Osteocyte (in vitro differentiated cells): ENCODE measurements at places on chromosomes 1 and 21. TPM values are rescaled to one million over a fixed set of nuclear protein-coding genes. Genes with fewer than 3 reads are reported as not detected.
A peak's percentile ranks its signal among the peaks of the same experiment; 100 is the strongest.

- no peak for DNase-seq
Measured at GRCh38 chr1:110449661-110450651, 993 bp upstream of the PROK1 start.

DNA sequence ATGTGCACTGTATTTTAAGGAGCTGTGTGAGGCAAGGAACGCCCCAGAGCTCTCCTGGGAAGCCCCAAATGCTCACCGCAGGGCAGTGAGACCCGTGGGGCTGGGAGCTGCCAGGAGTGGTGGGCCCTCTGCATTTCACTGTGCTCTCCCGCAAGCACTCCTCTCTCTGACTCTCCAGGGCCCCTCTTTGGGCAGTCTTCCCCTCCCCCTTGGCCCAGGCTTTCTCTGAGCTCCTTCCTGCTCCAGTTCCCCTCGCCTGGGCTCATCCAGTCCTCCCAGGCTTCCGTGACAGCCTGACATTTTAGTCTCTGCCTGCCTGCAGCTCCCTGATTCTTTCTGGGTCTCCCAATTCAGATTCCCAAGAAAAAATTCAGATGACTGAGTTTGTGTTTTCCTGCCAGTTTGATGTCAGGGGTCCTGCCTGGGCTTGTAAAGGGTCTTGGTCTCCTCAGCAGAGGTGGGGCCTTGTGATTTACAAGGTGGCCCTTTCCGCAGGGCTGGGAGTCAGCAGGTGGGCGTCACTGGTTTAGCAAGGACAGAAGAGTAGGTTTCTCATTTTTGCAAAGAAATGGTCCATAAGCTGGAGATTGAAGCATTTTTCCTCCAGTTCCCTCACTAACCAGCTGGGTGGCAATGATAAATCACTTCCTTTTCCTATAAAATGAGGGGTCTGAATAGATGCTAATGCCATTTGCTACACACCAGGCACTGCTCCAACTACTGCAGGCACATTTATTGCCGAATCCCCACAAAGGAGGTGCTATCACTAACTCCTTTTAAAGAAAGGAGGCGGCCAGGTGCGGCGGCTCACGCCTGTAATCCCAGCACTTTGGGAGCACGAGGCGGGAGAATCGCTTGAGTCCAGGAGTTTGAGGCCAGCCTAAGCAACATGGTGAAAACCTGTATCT, 1.9 kb upstream of the CA6 start:
- no peak for DNase-seq

DNA sequence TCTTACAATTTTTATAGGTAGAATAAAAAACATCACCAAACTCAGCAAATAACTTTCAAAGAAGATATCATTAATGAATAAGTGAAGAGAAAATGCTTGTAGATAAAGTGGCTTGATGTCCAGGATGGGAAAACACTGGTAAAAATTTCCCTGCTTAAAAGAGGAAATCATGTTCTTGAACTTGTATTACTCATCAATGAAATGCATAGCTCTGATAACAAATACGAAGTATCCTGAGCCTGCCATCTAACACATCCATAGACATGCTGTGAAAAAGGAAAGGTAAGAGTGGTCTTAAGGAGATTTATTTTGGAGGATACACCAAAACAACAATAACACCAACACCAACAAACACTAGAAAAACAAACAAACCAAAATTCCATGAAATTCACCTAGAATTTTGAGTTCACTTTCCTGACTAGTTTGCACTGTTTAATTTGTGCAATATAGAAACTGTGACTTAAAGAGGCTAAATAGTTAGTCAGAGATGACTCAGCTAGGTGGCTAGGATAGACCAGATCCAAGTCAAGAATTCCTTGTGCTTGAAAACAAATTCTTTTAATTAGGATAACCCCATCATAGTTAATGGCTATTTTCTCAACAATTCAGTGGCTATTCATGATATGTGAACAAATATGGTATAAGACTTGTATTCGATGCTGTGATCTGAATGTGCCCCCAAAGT, 179.8 kb upstream of the KCNK2 start:
- DNase-seq: no peak

The LCE2B gene
- not detected in 2 replicates for total RNA-seq

DNA sequence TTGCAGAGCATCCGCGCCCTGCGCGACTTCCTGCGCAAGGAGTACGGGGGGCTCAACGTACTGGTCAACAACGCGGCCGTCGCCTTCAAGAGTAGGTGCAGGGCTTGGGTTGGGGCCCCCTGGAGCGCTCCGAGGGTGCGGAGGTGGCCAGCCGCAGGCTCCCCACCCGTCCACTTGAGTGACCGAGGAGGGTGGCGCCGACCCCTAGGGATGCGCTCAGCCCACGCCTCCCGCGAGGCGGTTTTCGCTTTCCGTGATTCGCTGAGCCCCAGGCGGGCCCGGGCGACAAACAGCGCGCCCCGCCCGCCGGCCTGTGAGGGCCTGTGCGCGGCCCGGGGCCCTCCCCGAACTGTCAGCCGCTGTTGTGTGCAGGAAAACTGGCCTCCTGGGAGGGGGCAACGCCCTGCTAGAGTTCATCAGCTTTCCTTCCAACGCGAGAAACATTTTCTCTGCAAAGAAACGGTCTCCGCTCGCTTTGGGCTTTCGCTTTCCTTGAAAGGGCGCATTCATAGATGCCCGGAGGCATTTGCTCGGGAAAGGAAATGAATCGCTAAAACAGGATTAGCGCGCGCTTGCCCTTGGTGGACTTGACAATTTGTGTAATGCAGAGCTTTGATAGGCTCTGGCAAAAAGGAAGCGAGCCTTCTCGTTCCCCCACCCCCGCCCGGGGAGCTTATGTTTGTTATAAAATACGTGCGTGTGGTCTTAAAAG, 668 bp downstream of the CBR3 start:
- peak; percentile 86 for DNase-seq

DNA sequence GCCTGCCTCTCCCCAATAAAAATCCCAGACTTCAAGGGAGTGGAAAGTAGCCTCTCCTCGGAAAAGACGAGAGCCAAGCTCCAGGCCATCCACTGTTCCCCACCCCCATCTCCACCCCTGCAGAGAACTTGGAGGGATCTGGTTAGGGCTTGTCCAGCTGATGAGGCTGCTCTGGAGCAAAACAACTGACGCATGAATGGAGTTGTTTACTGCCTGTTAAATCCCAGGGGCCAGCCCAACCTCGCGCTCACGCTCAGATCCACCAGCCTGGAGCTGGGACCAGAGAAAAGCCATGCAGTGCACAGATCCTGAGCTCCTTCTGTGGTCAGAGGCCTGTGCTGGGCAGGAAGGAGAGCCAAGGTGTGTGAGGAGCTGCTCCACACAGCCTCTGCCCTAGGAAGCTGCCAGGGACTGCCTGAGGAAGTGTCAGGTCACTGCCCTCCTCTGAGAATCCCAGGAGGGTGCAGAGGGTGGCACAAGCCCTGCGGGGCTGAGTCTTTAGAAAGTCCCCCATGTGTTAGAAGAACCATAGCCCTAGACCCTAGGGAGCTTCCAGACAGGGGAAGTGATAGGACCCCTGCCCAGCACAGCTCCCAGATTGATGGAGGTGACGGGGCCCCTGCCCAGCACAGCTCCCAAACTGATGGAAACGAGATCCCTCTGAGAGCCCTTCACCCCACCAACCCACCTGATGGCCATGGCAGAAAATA, 109.0 kb upstream of the IPO9 start:
- no peak for DNase-seq

The MECR gene
- total RNA-seq: 20.5 and 22.5 TPM in 2 replicates

- DNase-seq: no peak
Measured at GRCh38 chr21:20010691-20011200, 987.5 kb upstream of the NCAM2 start.

DNA sequence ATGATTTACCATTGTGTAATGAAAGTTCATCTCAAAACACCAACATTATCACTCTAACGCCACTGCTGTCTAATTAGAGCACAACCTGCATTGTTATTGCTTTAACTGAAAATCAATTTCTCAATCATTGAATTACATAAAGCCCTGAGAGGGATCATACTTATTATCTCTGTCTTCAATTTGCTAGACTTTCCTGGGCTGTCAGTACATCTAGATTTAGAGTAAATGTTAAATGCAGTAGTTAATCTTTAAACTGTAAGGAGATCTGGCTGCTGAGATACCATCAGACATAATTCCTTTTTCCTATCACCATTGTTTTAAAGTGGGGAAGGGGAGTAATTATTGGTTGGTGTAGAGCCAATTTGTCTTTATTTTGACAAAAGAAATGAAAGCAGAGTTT, 1995.1 kb downstream of the MRPL39 start:
- DNase-seq: no peak

DNA sequence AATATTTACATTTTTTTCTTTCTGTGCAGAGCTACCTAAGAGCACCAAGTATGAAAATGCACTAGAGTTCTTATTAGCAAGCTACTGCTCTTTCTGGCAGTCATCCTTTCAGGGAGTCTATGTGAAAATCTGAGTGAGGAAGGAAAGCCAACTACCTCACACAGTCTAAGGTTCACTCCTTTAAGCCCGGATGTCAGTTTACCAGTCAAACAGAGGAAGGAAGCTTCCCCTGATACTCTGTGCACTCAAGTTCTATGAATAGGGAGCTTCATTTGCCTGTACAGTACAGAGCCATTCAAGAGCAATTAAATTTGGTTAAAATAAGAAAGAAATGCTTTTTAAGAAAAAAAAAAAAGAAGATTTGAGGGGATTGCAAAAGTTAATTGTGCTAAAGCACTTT, 6.9 kb downstream of the COL11A1 start:
- no peak for DNase-seq

GRCh38 chr21:38777015-38777414, 28.7 kb upstream of the ETS2 start:
- DNase-seq: no peak

DNA sequence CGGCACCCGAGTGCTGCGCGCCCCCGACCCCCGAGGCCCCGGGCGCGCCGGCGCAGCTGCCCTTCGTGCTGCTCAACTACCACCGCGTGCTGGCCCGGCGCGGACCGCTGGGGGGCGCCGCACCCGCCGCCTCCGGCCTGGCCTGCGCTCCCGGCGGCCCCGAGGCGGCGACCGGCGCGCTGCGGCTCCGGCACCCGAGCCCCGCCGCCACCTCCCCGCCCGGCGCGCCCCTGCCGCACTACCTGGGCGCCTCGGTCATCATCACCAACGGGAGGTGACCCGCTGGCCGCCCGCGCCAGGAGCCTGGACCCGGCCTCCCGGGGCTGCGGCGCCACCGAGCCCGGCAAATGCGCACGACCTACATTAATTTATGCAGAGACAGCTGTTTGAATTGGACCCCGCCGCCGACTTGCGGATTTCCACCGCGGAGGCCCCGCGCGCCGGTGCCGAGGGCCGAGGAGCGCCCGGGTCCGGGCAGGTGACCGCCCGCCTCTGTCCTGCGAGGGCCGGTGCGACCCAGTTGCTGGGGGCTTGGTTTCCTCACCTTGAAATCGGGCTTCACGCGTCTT, 49.0 kb downstream of the SIM2 start:
- DNase-seq: peak; percentile 91

DNA sequence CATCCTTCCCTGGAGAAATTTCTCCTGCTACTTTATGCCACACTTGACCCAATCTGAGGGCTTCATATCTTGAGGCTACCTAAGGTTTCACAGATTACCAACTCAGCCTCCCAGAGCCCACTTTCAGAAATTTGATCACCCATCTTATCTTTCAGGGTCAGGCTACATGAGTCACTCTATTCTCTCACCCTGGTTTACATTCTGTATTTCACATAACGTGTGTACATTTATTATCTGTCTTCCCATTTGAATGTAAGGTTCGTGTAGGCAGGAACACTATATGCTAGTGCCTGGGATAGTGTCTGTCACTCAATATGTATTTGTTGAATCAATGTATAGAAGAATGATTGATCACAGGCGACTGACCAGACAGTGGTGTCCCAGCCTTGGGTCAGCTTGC, 124.8 kb downstream of the UBE2U start:
- DNase-seq: no peak

- DNase-seq: no peak
Measured at GRCh38 chr1:37599940-37600339, 4.2 kb upstream of the GNL2 start.

- no peak for DNase-seq
Measured at GRCh38 chr1:86491171-86491950, 22.6 kb downstream of the CLCA1 start.

- no peak for DNase-seq
Measured at GRCh38 chr21:15241997-15242736, 177.4 kb upstream of the NRIP1 start.
